ENCODE measurements at places on chromosomes 2 and 18. TPM values are rescaled to one million over a fixed set of nuclear protein-coding genes. Genes with fewer than 3 reads are reported as not detected.

NDUFAF7 gene
- total RNA-seq: 18.8 TPM

SPP2 gene
- total RNA-seq: not detected

CROCC2 gene
- not detected for total RNA-seq

SERPINB11 gene
- under 0.01 TPM for total RNA-seq

All from nasal cavity respiratory epithelium epithelial cell of viscerocranial mucosa (primary cell).